ENCODE measurements at places on chromosomes 4 and X. TPM values are rescaled to one million over a fixed set of nuclear protein-coding genes. Genes with fewer than 3 reads are reported as not detected.

- DNase-seq: peak; percentile 73
Observed at GRCh38 chrX:44344194-44344593, 722 bp upstream of the EFHC2 start.

DNA sequence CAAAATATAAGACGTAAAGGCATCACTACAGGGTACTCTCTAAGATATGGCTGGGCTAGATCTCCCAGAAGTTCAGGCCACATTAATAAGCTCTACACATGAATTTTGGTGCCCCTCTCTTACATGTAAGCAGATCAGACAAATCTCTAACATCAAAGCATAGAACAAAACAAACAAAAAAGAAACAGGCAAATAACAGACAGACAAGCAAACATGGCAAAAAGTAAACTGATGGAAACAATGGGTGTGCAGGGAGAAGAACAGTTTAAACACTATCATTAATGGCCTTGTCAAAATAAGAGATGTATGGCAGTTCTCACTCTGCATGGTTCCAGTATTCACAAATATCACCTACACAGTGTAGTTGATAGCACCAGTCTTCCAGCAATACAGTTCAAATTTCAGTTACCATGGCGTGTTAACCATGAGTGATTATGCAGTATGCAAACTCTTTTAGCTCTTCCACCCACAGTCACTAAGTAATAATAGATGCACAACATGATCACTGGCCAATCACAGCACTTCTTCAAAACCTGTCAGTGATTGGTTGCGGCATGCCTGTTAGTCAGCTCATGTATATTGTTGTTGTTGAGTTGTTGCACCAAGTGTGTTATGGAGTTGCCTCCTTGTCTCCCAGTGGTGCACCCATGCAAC, 110.7 kb upstream of the TLR3 start:
- DNase-seq: no peak

The MSX1 gene
- total RNA-seq: not detected

- no peak for DNase-seq
Observed at GRCh38 chrX:63761639-63762038, 23.4 kb downstream of the ARHGEF9 start.

The XAGE5 gene
- total RNA-seq: not detected

The ASB5 gene
- total RNA-seq: not detected

Measured in Peyer's patch (tissue), 4 donors.